Mucosa of gallbladder (tissue), 1 donor: ENCODE measurements at places on chromosomes 7 and 10. TPM values are rescaled to one million over a fixed set of nuclear protein-coding genes. Genes with fewer than 3 reads are reported as not detected.

NPSR1 gene
- total RNA-seq = not detected

ASL gene
- total RNA-seq = 138 TPM

MYH16 gene
- 0.32 TPM for total RNA-seq

PTPRN2 gene
- total RNA-seq = 11.9 TPM

TMEM139 gene
- 47.8 TPM for total RNA-seq

FFAR4 gene
- 6.1 TPM for total RNA-seq

PWWP2B gene
- total RNA-seq = 52.9 TPM

PSTK gene
- total RNA-seq = 9.4 TPM

IL6 gene
- total RNA-seq = 0.52 TPM

RP9 gene
- total RNA-seq = 9.2 TPM

SCD gene
- total RNA-seq = 97.0 TPM

ACBD7 gene
- total RNA-seq = 0.40 TPM

C10orf62 gene
- total RNA-seq = 1.0 TPM

STK31 gene
- 1.0 TPM for total RNA-seq

BMS1 gene
- total RNA-seq = 10.4 TPM

TAS2R41 gene
- not detected for total RNA-seq

VAX1 gene
- not detected for total RNA-seq

LEP gene
- total RNA-seq = not detected

CHAT gene
- total RNA-seq = 0.86 TPM

NEBL gene
- total RNA-seq = 15.0 TPM

BTAF1 gene
- total RNA-seq = 24.2 TPM

PNLIPRP2 gene
- 1.2 TPM for total RNA-seq

FGL2 gene
- 42.3 TPM for total RNA-seq

FKBP9 gene
- 116 TPM for total RNA-seq

MRPL32 gene
- 41.0 TPM for total RNA-seq

HABP2 gene
- 296 TPM for total RNA-seq

CYP2C9 gene
- 125 TPM for total RNA-seq

LDB3 gene
- 4.9 TPM for total RNA-seq

ZNF488 gene
- 1.8 TPM for total RNA-seq

ENTPD1 gene
- 68.3 TPM for total RNA-seq

FOXI2 gene
- total RNA-seq = 0.23 TPM

ALOX5 gene
- total RNA-seq = 25.8 TPM

PPIA gene
- total RNA-seq = 923 TPM

CHST15 gene
- total RNA-seq = 23.5 TPM

NRAP gene
- not detected for total RNA-seq

LRIT1 gene
- total RNA-seq = not detected

PLAU gene
- total RNA-seq = 15.5 TPM

PDK4 gene
- 64.2 TPM for total RNA-seq

PLXDC2 gene
- 92.0 TPM for total RNA-seq

PNLIPRP3 gene
- not detected for total RNA-seq

SHTN1 gene
- 36.7 TPM for total RNA-seq

MAGI2 gene
- total RNA-seq = 10.6 TPM

CPED1 gene
- total RNA-seq = 58.6 TPM

IKZF1 gene
- total RNA-seq = 17.4 TPM

PLAC9 gene
- total RNA-seq = 8.5 TPM

OPN1SW gene
- total RNA-seq = not detected

LIPA gene
- 62.0 TPM for total RNA-seq

HPSE2 gene
- total RNA-seq = 12.4 TPM

TRIM8 gene
- 129 TPM for total RNA-seq

TMEM229A gene
- total RNA-seq = 0.66 TPM

ADRB1 gene
- total RNA-seq = 1.7 TPM

GBX1 gene
- total RNA-seq = not detected
